RPMI8226 (cell line): ENCODE measurements at places on chromosomes 3 and 15.

GRCh38 chr3:12924437-12924836, 83.1 kb upstream of the RPL32 start:
- no peak for DNase-seq

- no peak for DNase-seq
Measured at GRCh38 chr15:40949756-40950207, 3.5 kb upstream of the CHAC1 start.

GRCh38 chr3:43932921-43933320, 242.2 kb downstream of the ABHD5 start:
- DNase-seq, result no peak

- DNase-seq, result peak; percentile 58
Measured at GRCh38 chr15:23642413-23643044, 5.1 kb downstream of the MAGEL2 start.

DNA sequence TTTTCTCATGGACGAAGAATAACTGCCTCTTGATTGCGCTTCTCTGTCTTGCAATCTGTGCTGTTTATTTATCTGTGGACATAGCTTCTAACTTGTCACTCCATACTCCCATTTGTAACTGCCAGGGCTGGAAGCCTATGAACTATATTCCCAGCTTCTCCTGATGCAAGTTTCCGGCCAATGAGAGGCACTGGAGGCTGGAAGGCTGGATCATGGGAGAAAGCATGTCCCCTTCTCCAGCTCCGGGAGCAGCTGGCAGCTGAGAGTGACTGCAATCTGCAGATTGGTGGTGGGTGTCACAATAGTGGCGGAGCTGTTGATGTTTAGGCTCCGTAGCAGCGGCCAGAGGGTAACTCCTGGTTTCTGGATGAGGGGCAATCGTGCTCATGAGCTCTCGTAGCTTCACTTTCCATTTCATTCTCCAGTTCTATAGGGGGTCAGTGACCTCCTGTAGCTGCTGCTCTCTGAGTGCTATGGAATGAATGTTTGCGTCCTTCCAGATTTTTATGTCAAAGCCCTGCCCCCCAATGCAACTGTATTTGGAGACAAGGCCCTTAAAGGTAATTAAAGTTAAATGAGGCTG, 35.7 kb upstream of the PCSK6 start:
- DNase-seq, result no peak

DNA sequence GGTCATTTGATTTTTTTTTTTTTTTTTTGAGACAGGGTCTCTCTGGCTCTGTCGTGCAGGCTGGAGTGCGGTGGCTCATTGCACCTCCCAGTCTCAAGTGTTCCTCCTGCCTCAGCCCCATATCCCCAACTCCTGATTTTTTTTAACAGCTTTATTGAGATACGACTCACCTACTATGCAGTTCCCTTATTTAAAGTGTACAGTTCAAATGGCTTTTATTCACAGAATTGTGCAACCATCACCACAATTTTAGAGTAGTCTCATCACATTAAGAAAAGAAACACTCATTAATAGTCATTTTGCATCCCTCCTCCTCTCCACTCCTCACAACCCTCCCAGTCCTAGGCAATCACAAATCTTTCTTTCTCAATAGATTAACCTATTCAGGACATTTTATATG, 1.9 kb upstream of the TRA2B start:
- DNase-seq, result no peak

DNA sequence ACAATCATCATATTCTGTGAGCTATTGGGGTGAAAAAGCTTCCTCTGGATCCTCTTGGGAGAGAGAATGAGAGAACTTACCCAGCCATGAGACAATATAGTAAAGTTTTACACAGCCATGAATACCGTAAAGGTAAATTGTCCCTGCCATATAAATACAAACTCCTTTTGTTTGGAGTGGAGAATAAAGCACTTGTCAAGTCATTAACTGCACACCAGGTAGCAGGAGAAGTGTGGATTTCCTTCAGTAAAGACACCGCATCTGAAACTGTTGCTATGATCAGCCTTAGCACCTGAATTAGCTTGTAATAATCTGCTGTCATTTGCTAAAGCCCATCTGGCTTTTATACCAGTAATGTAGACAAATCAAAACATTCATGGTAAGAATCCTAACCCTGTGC, 336.6 kb upstream of the SLCO3A1 start:
- no peak for DNase-seq

GRCh38 chr3:73401616-73402279, 223.0 kb downstream of the PDZRN3 start:
- no peak for DNase-seq

DNA sequence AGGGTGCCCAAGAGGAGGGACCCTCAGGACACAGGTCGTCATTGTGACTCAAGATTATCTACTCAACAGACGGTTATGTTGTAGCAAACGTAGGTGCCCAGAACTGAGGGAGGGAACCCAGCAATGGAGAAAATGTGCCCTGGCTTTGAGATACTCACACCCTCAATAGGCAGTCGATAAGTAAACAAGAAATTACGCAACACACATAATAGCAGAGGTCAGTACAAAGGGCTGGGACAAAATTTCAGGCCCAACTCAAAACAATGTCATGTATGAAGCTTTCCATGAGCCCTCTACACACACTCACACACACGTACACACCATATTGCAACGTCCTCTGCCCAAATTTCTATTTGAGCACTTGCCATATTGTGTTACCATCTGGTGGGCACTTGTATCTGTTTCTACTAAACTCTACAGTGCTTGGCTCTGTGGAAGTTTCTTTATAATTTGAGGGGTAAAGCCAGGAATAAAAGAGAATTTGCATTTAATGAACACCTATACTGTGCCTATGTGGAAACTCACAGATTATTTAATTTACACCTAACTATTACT, 114.6 kb upstream of the TRIM42 start:
- DNase-seq, result no peak

DNA sequence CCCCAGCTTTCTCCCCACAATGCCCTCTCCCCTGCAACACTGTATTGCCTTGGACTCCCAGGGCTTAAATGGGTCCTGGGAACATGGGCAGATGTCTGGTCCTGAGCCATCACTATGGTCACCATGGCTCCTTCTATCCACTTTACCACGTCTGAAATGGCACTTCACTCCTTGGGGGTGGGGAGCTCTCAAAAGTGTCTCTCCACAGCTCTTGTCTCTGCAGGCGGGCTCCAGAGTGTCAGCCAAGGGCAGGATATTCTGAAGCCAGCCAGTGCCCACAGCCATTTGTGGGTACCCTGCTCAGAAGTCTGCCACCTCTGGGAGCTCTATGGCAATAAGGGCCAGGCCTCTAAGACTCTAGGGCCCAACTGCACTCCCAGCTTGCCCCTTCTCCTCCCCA, 163.9 kb downstream of the PPM1L start:
- no peak for DNase-seq

GRCh38 chr3:183775781-183776180, 49.6 kb downstream of the MAP6D1 start:
- no peak for DNase-seq

GRCh38 chr3:10996345-10997013, 3.9 kb downstream of the SLC6A1 start:
- no peak for DNase-seq

DNA sequence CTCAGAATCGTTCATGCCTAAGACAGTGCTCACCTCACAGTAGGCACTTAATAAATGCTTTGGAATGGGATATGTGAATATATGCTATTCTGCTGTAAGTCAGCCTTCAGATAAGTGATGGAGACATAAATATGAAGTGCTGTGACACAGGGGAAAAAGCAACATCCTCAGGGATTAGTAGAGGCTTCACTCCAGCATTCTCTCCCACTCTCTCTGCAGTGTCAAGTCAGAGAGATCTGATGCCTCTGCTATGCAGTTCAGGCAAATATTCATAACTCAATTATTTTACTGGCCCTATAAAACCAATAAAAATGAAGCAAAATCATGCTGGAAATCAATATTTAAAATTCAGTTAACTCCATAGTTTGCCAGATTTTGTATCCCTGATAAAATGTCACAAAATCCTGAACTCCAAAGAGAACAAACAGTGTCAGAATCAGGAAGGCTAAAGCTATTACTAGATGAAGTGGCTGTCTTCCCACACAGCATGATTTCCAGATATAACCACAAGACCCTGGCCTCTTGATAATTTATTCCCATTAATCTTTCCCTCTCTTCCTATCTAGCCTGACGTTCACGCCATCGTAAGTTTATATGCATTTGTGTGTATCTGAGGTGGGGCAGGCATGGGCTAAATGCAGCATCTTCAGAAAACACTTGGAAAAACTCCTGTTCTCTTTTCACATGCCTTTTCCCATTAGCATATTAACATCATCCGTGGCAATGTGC, 278.9 kb upstream of the ATP11B start:
- no peak for DNase-seq

DNA sequence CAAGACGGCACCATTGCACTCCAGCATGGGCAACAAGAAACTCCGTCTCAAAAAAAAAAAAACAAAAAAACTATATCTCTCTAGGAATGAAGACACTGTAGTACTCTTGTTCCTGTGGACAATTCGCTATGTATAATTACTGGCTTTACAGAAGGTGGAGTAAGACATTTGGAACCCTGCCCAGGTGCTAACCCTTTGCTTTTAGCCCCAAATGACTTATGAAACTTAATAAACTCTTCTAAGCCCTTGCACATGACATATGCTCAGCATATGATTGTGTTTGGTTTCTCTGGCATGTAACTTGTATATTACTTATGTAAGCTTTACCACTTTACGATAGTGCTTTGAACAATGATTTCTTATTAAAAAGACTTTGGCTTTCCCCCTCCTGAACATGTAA, 27.3 kb upstream of the PRTG start:
- peak; percentile 64 for DNase-seq

DNA sequence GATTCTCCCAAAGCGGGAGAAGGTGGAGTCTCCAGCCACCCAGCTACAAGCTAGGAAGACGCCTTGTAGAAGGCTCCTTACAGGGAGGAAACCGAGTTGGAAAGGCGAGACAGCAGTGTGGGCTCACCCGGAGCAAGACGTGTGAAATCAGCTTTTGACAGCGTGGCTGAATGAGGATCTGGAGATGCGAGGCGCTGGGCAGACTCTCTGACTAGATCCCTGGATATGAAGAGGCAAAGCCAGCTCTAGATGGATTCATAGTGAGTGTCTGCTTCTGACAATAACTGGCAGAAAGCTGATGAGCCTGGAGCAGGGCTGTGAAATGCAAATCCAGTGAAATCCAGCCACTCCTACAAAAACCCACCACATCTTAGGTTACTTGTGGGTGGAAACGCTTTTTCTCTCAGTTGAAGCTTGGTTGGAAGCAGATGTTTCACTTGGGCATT, 41.0 kb downstream of the GOLGA6A start:
- DNase-seq, result no peak

GRCh38 chr15:92421976-92422375, 28.3 kb downstream of the ST8SIA2 start:
- DNase-seq, result no peak

- no peak for DNase-seq
Measured at GRCh38 chr15:68595260-68595564, 16.4 kb downstream of the CORO2B start.

- no peak for DNase-seq
Measured at GRCh38 chr15:39663704-39664250, 82.9 kb downstream of the THBS1 start.

GRCh38 chr15:67865331-67865730, 25.5 kb upstream of the RNU6-1 start:
- DNase-seq, result no peak

- no peak for DNase-seq
Measured at GRCh38 chr3:190860521-190860920, 2.0 kb downstream of the GMNC start.

GRCh38 chr3:170869239-170869590, 780 bp downstream of the RPL22L1 start:
- DNase-seq, result peak; percentile 51

DNA sequence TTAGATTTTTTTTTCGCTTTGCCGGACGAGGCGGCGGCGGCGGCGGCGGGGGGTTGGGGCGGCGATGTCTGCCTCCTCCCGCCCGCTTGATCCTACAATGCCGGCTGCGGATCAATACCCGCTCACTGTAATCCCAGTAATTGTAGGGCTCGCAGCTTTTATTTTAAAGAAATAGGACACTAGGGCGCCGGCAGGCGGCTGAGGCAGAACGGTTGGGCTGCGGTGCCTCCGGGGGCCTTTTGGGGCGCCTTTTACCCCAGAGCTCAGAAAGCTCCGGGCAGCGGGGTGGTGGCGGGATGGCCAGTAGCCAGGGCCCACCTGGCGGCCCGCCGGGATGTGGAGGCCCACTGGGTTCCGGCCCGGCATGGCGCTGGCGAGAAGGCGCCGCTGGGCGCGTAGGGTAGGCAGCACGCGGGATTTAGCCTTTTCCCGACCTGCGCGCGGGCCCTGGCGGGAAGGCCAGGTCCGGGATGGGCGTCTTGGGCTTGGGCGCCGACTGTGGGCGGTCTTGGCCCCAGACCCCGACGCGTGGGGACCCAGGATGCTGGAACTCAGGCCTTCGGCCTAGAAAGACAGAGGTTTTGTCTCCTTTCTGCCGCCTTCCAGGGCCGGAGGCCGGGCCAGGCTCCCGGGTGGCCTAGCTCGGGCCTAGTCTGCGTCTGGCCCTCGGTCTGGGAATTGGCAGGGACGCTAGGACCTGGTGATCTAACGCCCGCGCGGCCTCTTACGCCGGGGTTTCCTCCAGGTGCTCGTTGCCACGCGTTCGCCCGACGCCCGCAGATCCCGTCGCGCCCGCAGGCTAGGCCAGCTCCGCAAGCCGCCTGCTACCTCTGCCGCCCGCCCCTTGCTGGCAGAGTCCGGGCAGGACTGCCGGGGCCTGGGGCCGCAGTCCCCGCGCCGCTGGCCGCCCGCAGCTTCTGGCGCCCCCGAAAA, 15.5 kb upstream of the ONECUT1 start:
- DNase-seq, result no peak

DNA sequence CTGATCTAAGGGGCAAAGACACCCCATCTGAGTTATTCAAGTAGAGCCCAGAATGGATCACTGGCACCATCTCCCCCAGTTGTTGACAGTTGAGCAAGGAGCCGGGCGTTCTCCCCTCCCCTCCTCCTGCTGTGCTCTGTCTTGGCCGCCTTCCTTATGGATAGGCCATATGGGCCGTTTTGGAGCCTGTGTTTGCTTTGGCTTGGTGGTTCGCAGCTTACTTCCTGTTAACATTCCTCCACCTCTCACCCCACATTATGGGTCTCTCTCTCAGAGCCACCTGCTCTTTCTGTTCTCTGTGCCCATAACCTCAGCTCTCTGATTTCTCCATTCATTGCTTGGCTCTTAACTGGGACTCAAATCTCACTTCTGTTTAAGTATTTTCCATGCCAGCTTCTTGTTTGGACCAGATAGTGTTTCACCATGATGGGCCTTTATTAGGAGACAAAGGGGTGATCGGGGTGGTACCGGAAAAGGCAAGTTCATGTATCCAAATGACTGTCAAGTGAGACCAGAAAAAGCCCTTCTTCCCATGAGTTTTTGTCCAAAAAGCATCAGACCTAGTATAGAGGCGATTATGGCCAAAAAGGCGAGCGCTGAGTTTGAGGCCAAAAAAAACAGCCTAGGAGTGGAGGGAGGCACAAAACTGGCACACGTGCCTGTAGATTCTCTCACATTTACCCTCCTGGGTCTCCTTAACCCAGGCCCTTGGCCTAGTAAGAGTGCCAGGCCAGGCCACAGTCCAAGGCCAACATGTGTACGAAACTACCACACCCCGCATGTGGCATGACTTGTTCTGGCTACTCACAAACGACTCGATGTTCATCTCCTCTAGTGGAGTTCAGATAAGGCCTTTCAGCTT, 62.6 kb downstream of the DUT start:
- no peak for DNase-seq

- DNase-seq, result no peak
Measured at GRCh38 chr15:90495067-90495466, 34.7 kb upstream of the CRTC3 start.

- no peak for DNase-seq
Measured at GRCh38 chr3:160180581-160181216, 44.5 kb upstream of the C3orf80 start.

- no peak for DNase-seq
Measured at GRCh38 chr3:129022114-129023007, 21.3 kb downstream of the EFCC1 start.
